ENCODE measurements at places on chromosomes 3 and 15.

DNA sequence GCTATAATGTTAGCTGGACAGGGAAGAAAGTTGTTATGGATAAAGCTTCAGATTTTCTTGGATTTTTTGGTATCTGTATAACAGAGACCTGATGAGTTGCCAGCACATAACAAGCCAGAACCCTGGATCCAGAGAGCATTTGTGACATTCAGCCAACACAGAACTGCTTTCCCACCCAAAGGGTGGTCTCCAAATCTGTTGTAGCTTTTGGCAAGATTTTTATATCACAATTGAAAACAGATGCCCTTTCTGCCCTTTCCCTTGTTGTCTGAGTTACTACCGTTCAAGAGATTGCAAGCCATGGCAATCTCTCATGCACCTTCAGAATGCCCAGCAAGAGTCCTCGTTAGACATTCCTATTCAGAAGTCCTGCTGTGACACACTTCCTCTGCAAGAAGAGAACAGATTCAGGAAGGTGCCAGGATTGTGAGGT is 107.6 kb upstream of the FGF7 start:
- DNase-seq = no peak

- no peak for DNase-seq
Observed at GRCh38 chr15:27550635-27551034, 548.5 kb downstream of the OCA2 start.

GRCh38 chr3:186235554-186235953 is 126.5 kb downstream of the DGKG start:
- no peak for DNase-seq

DNA sequence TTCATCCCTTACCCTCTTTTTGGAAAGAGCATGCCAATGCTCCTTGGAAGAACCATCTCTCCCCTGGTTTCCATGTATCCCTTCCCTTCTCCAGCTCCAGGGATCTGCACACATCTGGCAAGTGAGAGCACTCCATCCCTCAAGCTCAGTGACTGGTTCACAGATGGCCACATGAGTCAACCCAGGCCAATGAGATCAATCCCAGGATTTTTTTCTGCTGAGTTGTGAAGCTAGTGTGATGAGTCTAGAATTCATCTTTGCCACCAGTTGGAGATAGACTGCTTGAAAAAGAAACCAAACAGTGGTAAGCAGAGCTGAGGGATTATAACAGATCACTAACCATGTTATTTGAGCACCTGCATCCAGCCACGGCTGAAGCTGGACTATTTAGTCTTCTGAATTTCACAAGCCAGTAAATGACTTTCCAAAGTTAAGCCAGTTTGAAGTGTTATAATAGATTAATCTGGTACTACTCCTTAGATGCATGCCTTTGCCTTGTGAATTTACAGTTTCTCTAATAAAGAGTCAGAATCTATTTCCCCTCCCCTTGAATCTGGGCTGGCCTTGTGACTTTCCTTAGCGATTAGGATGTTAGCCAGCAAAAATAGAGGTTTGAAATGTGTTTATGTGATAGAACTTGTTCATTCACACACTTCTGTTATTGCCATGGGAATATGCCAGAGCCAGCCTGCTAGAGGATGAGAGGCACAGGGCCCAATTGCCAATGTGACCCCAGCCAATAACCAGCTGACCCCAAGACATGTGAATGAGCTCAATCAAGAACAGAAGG is 159.8 kb downstream of the WNT5A start:
- no peak for DNase-seq

DNA sequence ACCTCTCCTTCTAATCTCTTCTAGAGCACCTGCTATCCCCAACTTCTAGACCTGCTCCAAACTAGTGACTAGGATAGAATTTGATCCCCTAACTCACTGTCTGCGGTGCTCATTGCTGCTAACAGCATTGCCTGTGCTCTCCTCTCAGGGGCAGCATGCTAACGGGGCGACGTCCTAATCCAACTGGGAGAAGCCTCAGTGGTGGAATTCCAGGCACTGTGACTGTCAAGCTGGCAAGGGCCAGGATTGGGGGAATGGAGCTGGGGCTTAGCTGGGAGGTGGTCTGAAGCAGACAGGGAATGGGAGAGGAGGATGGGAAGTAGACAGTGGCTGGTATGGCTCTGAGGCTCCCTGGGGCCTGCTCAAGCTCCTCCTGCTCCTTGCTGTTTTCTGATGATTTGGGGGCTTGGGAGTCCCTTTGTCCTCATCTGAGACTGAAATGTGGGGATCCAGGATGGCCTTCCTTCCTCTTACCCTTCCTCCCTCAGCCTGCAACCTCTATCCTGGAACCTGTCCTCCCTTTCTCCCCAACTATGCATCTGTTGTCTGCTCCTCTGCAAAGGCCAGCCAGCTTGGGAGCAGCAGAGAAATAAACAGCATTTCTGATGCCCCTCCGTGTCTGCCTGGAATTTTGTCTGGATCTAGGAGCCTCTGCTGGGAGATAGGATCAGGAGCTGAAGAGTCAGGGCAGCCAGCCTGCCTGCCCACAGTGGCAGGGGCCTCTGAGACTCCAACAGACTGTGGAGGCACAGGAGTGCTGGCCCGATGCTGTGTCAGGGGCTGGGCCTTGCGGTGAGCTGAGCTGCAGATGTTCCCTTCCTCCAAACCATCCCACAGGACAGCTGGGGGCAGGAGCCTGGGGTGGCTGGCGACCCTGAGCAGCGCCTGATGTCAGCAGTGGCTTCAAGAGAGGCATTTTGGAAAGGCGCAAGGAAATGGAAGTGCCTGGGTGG is 3.0 kb downstream of the ISLR start:
- no peak for DNase-seq

DNA sequence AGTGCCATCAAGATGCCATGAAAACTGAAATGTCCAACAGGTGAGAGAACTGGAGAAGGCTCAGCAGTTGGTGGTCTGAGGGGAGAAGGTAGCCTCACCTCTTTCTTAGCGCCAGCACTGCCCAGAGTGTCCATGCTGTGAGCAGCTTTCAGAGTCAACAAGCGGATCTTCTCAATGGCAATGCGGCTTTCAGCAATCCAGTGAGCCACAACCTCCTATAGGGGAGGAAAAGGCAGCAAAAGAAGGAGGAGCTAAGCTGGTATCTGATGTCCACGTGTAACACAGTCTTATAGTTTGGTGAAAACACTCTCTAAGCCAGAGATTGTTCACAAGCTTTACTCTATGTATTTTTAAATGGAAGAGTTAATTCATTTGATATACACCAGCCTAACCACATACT is 36.1 kb upstream of the ACKR4 start:
- no peak for DNase-seq

DNA sequence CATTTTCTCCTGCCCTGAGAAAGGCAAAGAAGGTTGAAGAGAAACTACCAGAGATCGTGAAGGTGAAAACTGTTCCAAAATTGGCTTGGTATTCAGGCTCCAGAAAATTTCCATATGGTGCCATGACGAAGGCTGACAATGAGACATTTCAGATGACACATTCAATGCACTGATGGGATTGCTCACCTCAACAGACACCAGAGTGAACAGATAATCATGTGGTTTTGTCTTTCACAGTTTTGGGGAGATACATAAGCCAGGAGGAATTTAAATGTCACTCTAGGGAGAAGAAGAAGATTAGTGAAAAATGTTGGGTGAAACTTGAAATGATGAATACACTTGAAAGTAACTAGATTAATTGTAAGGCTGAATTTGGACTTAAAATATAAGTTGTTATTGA is 339.7 kb upstream of the EPHA3 start:
- DNase-seq = no peak

GRCh38 chr3:133868758-133869475 is 26.8 kb downstream of the RAB6B start:
- DNase-seq = no peak

DNA sequence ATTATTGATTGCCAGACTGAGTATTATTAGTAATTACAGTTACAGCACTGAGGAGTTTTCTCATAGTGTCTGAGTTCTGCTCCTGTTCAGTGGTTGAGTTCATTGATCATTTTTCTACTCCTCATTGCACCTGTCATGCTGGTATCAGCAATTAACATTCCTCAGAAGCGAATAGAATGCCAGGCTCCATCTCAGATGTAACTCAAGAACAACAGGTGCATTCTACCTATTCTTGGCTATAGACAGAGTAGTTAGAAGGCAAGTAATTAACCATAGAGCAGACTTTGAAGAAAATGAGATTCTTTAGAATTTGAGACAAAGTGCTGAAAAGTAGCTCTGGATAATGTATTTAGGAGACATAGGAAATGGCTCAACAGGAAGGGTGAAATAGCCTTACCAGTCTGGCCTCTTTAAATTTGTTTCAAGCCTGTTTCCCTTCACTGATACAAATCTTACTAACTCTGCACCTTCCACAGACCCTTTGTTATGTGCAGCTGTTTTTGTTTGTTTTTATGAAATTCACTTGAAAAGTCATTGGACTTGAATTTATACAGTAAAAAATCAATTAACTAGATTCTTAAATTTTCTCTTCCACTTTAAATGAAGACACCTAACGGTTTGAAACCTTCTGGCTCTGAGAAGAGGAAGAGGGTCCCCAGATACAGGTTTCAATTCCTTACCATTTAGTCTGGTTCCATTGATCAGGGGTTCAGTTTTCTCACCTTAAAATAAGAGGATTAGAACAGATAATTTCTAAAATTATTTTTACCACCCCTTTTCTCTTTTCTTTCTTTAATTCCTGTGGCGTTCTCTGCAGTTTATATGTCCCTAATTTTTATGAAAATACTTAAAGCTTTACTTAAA is 109.6 kb downstream of the FNDC3B start:
- DNase-seq = no peak

- DNase-seq = no peak
Observed at GRCh38 chr15:73709686-73710085, 25.5 kb downstream of the CD276 start.

- DNase-seq = no peak
Observed at GRCh38 chr3:61985020-61985419, 388.3 kb downstream of the FEZF2 start.

- DNase-seq = no peak
Observed at GRCh38 chr3:105537371-105538080, 170.8 kb downstream of the ALCAM start.
